Large intestine (tissue), 12 donors: ENCODE measurements at places on chromosomes 7 and 10. TPM values are rescaled to one million over a fixed set of nuclear protein-coding genes. Genes with fewer than 3 reads are reported as not detected.
A peak's percentile ranks its signal among the peaks of the same experiment; 100 is the strongest.

DNA sequence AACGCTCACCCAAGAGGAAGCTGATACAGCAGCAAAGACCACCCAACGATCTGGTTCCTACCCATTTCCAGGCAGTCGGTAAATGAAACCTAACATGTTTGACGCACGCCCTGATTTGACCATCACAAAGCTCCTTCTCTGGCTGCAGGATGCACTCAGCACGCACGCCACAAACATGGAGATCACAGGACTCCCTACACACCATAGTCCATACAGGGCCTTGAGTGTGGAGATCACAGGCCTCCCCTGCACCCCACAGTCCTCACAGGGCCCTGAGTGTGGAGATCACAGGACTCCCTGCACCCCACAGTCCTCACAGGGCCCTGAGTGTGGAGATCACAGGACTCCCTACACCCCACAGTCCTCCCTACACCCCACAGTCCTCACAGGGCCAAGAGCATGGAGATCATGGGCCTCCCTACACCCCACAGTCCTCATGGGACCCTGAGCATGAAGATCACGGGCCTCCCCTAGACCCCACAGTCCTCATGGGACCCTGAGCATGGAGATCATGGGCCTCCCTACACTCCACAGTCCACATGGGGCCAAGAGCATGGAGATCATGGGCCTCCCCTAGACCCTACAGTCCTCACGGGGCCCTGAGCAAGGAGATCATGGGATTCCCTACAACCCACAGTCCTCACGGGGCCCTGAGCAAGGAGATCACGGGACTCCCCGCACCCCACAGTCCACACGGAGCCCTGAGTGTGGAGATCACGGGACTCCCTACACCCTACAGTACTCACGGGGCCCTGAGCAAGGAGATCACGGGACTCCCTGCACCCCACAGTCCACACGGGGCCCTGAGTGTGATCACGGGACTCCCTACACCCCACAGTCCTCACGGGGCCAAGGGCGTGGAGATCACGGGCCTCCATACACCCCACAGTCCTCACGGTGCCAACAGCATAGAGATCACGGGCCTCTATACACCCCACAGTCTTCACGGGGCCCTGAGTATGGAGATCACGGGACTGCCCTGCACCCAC is 409.2 kb downstream of the DNAJB6 start:
- no peak for DNase-seq
- H3K36me3 ChIP-seq, result no peaks in the 10 kb centered on the region
- H3K4me3 ChIP-seq, result no peak overlapping the region
- H3K27me3 ChIP-seq, result no peaks in the 10 kb centered on the region
- no peaks in the 10 kb centered on the region for H3K4me1 ChIP-seq

GRCh38 chr10:120403109-120403508 is 53.9 kb upstream of the PLPP4 start:
- H3K27me3 ChIP-seq, result no peaks in the 10 kb centered on the region
- H3K27ac ChIP-seq, result no peak overlapping the region
- H3K4me3 ChIP-seq, result no peak overlapping the region

GRCh38 chr10:6473901-6474370 is 106.1 kb downstream of the PRKCQ start:
- no peaks in the 10 kb centered on the region for H3K27me3 ChIP-seq
- DNase-seq, result no peak
- H3K36me3 ChIP-seq, result peaks cover 6% of the 10 kb centered on the region
- H3K4me3 ChIP-seq, result no peak overlapping the region

DNA sequence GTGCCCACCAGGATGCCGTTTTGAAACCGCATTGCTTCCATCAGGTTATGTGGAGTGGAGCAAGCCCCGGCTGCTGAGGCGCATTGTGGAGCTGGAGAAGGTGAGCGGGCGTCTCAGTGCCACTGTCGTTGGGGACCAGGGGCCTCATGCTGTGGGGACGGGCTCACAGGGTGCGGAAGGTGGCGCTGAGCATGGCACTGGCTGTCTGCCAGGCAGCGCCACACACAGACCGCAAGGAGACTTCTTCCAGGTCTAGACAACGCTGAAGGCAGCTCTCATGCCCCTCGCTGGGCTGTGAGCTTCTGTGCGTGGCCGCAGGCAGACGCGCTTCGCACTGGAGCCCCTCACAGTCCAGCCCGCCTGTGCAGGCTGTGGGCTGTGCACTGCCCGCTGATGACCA is 29.0 kb downstream of the IQCE start:
- DNase-seq, result no peak
- H3K4me1 ChIP-seq, result no peaks in the 10 kb centered on the region
- peaks cover 62% of the 10 kb centered on the region for H3K36me3 ChIP-seq
- H3K27ac ChIP-seq, result no peak overlapping the region
- no peak overlapping the region for H3K4me3 ChIP-seq

DNA sequence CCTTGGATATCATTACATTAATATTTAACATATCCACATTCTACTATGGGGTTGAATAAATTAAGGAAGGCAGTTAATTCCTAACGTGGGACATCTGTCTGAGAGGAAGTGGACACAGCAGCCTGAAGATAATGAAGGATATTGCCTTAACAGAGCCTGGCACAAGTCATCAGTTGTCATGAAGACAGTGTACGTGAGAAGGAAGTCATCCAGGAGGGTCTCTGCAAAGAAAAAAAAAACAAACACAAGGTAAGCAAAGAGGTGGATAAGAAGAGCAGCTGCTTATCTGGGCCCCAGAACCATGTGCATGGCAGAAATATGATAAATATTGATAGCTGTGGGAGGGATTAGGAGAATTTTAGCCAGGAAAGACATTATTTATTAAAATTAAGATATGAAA is 190.0 kb downstream of the RAPGEF5 start:
- no peak overlapping the region for H3K27ac ChIP-seq
- H3K36me3 ChIP-seq, result peaks cover 18% of the 10 kb centered on the region
- DNase-seq, result peak; percentile 11
- H3K4me3 ChIP-seq, result no peak overlapping the region
- H3K4me1 ChIP-seq, result no peaks in the 10 kb centered on the region
- H3K27me3 ChIP-seq, result no peaks in the 10 kb centered on the region

DNA sequence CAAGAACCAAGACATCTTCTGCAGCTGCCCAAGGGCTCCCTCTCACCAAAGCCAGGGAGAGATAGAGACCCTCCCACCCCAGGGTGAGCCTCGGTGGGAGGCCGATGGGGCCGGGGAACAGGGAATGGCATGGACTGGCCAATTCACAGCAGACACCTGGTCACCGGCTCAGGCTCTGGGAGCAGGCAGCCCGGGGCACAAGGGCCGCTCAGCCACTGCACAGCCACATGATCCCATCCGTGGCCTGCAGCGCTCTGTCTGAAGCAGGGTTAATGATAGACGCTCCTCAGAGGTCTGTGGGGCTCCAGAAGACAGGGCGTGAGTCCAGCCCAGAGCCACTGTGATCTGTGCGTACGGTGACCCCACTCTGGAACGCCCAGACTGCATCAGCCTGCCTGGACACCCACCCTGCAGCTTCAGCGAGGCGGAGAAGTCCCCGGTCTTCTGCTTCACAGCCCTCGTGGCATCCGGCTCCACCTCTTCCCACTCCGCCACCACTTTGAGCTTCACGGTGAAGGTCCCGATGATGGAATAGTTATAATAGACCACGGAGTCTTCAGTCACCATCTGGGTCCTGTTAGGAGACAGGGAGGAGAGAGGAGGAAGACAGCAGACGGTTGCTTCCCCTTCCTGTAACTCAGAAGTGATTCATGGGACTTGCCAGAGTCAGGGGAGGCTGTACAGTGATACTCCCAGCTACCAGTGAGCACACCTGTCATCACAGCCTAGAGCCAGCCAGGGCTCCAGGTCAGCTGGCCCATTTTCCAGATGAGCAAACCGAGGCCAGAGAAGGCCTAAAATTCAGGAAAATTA is 14.0 kb downstream of the TMEM130 start:
- H3K27me3 ChIP-seq, result peaks cover 3% of the 10 kb centered on the region
- no peaks in the 10 kb centered on the region for H3K36me3 ChIP-seq
- no peak overlapping the region for H3K27ac ChIP-seq
- no peak overlapping the region for H3K4me3 ChIP-seq

DNA sequence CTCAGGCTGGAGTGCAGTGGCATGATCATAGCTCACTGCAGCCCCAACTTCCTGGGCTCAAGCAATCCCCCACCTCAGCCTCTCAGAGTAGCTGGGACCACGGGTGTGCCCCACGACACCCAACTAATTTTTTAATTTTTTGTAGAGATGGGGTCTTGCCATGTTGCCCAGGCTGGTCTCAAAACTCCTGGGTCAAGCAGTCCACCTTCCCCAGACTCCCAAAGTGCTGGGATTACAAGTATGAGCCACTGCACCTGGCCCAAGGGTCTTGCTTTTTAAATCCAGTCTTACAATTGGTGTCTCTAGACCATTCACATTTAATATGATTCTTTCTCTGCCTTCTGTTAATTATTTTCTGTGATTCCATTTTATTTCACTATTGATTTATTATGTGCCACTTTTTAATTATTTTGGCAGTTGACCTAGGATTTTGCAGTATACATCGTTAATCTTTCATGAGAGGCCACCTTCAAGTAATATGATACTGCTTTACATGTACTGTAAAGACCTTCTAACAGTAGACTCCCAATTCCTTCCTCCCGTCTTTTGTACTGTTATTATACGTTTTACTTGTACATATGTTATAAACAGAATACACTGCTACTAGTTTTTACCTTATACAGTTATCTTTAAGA is 18.7 kb downstream of the MMP21 start:
- H3K4me3 ChIP-seq, result no peak overlapping the region
- no peak for DNase-seq
- peaks cover 59% of the 10 kb centered on the region for H3K36me3 ChIP-seq
- H3K27me3 ChIP-seq, result no peaks in the 10 kb centered on the region
- H3K4me1 ChIP-seq, result no peaks in the 10 kb centered on the region

DNA sequence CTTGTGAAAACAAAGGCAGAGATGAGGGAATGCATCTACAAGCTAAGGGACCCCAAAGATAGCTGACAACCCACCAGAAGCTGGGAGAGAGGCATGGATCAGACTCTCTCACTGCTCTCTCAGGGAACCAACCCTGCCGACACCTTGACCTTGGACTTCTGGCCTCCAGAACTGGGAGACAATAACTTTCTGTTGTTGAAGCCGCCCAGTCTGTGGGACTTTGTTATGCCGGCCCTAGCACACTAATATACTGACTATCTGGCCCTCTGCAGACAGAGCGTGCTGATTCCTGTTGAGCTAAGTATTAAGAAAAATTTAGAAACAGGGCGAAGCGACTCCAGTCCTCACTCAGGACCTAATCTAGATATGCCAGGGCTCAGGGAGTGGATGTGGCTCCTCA is 144.3 kb upstream of the TCF7L2 start:
- H3K27ac ChIP-seq, result no peak overlapping the region
- DNase-seq, result peak; percentile 36
- H3K36me3 ChIP-seq, result no peaks in the 10 kb centered on the region

The FAM241B gene
- 6.4 TPM for polyA plus RNA-seq

The GCK gene
- 2.3 TPM for polyA plus RNA-seq

DNA sequence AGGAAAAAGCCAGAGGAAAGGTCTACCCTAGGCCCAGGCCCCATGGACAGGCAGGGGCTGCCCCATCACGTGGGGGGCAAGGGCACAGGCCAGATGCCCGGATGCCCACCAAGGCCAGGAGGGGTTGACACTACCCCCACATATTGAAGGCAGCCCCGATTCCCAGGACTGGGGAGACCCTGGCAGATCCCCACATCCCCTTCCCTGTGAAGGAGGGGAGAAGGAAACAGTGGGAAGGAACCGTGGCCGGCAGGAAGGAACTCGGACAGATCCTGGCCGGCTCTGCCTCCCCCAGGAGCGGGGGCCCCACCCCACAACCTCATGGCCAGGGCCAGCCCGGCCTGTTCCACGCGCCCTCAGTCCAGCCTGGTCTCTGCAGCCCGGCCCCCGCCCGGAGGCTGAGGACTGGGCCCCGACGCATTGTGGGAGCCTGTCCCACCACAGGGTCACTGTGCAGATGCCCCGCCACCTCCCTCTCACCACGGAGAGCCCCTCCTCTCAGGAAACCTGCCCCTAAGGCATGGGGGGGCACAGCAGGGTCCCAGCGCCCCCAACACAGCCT is 41.3 kb downstream of the PAPOLB start:
- no peak overlapping the region for H3K27ac ChIP-seq
- H3K4me3 ChIP-seq, result no peak overlapping the region
- H3K27me3 ChIP-seq, result no peaks in the 10 kb centered on the region
- H3K36me3 ChIP-seq, result no peaks in the 10 kb centered on the region
- no peak for DNase-seq

DNA sequence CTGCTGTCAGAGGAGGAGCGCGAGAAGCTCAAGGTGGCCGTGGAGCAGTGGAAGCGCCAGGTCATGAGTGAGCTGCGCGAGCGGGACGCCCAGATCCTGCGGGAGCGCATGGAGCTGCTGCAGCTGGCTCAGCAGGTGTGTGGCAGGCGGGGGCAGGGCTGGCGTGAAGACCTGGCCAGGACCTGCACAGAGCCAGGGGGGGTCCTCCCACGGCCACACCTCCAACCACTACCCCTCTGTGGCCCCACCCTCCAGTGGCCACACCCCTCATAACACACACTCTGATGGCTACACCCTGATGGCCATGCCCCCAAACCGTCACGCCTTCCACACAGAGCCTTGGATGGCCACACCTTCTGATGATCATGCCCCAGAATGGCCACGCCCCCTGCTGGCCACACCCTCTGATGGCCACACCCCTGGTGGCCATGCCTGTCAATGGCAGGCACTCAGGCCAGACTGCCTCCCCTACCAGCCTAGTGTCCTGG is 23.4 kb upstream of the DPYSL4 start:
- peaks cover 9% of the 10 kb centered on the region for H3K27me3 ChIP-seq
- H3K36me3 ChIP-seq, result no peaks in the 10 kb centered on the region
- no peaks in the 10 kb centered on the region for H3K4me1 ChIP-seq

The SEC61G gene
- 198 TPM for polyA plus RNA-seq

DNA sequence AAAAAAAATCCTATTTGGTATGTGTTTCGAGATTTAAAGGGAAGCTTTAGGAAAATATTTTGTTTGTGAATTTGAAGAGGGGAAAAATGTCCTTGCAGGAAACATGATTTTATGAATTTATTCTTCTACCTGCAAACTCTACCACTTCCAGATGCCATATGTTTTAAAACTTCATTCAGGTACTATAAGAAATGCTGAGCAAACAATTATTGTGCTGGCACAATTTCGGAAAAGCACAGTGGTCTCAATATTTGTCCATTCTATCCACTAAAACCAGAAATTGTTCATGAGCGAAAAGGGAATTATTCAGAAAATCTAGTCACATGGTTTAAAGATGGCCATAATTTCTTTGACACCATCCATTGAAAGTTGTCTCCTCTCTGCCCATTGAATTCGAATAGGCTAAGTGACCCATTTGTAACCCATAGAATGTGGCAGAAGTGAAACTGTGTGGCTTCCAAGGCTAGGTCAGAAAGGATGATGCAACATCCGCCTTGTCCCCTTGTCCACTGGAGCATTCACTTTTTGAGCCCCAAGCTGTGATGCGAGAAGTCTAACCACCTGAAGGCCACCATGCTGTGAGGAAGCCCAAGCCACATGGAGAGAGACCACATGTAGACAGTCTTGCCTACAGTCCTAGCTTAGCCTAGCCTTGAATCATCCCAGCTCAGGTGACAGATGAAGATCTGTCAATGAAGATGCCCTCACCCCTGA is 189.8 kb upstream of the PRKCQ start:
- no peak overlapping the region for H3K4me3 ChIP-seq
- H3K4me1 ChIP-seq, result no peaks in the 10 kb centered on the region
- H3K36me3 ChIP-seq, result no peaks in the 10 kb centered on the region

GRCh38 chr7:129083525-129083924 is 28.6 kb upstream of the TNPO3 start:
- no peak for DNase-seq
- H3K4me3 ChIP-seq, result no peak overlapping the region
- no peaks in the 10 kb centered on the region for H3K27me3 ChIP-seq
- no peaks in the 10 kb centered on the region for H3K4me1 ChIP-seq
- no peaks in the 10 kb centered on the region for H3K36me3 ChIP-seq
- H3K27ac ChIP-seq, result no peak overlapping the region
